Heart right ventricle (tissue), 16 donors: ENCODE measurements at places on chromosomes 7 and 10. TPM values are rescaled to one million over a fixed set of nuclear protein-coding genes. Genes with fewer than 3 reads are reported as not detected.

DNA sequence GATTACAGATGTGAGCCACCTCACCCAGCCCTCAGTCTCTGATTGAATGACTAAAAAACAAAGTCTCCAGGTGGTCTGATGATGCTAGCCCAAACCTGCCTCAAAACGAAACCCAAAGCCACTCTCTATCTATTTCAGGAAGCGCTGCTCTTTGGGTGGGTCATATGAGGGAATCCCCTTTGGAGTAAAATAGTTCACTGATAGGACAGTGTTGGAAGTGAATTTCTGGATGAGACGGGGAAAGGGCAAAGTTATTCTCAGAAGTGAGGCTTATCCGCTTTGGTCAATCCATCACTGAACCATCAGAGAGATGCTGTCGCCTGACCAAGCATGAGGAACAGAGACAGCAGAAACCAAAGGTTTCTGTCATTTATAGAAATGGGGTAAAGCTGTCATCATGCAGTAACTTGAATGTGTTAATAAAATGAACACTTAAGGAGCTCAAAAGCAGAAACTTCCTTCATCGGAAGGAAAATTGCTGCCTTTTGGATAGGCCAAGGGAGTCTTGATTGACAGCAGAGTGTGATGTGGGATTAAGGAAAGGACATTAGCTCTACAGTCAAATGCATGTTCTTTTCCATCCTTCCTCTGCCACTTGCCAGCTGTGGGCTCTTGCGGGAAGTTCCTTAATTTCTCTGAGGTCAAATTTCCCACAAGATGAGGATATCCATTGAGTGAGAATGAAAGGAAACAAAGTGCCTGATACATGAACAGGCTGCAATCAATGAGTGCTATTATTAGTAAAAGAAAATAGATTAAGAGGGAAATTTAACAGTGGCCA, 64.9 kb upstream of the C1QL3 start:
- no peak overlapping the region for H3K4me3 ChIP-seq
- no peak overlapping the region for H3K27ac ChIP-seq
- no peaks in the 10 kb centered on the region for H3K4me1 ChIP-seq
- DNase-seq: no peak

GRCh38 chr7:96067321-96067720, 254.6 kb downstream of the SLC25A13 start:
- no peaks in the 10 kb centered on the region for H3K36me3 ChIP-seq
- H3K27ac ChIP-seq: no peak overlapping the region
- no peaks in the 10 kb centered on the region for H3K27me3 ChIP-seq
- H3K4me1 ChIP-seq: no peaks in the 10 kb centered on the region
- DNase-seq: no peak

ELN gene
- polyA plus RNA-seq: 65.8 TPM

TAS2R3 gene
- not detected for polyA plus RNA-seq
